Activated CD4-positive, alpha-beta T cell treated with anti-CD3 and anti-CD28 coated beads, Interleukin-2, amount 50 U/mL, for 1 hour (primary cell): ENCODE measurements at places on chromosomes 7 and 10.

- DNase-seq = no peak
Measured at GRCh38 chr7:106460792-106461254, 176.0 kb upstream of the NAMPT start.

GRCh38 chr7:148884049-148884298 is at the start of gene EZH2:
Gene EZH2, minus strand, starts transcription at chr7:148884291. Its CDS starts 36,993 bp downstream, at chr7:148847298.
- DNase-seq = no peak

GRCh38 chr10:23499372-23500132 is 60.7 kb downstream of the OTUD1 start:
- no peak for DNase-seq

DNA sequence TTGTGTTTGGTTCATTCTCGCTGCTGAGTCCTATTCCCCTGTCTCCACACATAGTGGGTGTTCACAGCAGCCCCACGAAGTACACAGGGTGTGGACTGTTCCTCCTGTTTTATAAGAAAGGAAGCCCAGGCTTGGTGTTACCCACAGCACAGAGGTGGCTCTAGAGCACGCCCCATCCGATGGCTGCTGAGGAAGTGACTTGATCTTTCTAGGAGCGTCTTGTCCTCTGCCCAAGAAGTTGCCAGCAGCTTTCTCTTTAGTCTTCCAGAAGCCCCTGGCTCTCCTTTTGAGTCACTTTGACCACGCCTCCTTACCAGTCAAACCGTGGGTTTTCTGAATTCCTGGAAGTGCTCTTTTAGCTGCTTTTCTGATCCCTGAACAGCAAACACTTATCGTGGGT is 94.0 kb downstream of the GRK5 start:
- DNase-seq = peak; percentile 61

DNA sequence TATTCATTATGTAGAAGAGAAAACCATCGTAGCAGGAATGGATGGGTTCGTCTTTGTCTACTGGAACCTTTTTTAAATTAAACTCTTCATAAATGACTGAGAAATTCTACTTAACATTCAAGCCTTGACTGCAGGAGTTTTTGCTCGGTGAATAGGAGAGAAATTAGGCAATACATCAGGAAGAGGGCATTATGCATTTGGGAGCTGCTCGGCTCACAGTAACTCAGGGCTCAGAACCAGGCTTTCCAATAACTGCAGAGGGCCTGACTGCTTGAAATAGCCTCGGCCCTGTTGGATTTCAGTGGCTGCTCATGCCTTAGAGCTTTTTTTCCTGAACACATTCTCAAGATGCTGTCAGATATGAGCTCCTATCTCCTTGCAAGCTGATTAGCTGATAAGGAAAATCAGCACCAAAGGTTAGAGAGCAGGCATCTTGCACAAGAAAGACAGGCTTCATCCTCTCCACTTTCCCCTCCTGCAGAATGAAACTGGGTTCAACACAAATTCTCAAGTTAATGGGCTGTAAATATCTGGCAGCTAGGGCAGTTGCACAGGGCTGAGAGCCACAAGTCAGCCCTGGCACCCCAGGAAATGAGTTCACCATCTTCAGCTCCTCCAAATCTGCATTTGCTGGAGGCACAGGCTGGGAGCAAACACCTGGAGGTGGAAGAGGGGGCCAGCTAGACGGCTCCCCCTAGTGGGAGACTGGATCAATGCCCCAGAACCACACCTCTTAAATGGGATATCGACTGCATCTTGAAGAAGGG is 24.3 kb downstream of the TECTB start:
- DNase-seq = peak; percentile 2

DNA sequence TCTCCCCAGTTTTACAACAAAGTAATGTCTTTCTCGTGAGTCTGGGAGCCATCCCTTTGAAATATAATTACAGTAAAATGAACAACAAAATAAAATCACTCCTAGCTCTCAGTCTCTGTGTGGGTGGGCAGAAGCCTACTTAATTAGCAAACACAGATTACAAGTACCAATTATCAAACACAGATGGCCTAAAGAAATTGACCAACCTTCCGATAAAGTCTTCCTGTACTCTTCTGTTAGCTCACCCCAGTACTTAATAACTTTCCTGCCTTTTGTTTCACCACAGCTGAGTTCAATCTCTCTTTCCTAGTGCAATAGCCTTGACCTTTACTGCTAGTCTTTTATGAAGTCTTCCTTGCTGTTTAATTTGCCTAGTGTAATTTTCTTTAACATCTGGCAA is 719.2 kb upstream of the MBL2 start:
- no peak for DNase-seq
